ENCODE measurements at places on chromosomes 2 and 18.

- peak; percentile 85 for DNase-seq
These were observed 25.4 kb upstream of the OTOF start for GRCh38 chr2:26503231-26503880.

DNA sequence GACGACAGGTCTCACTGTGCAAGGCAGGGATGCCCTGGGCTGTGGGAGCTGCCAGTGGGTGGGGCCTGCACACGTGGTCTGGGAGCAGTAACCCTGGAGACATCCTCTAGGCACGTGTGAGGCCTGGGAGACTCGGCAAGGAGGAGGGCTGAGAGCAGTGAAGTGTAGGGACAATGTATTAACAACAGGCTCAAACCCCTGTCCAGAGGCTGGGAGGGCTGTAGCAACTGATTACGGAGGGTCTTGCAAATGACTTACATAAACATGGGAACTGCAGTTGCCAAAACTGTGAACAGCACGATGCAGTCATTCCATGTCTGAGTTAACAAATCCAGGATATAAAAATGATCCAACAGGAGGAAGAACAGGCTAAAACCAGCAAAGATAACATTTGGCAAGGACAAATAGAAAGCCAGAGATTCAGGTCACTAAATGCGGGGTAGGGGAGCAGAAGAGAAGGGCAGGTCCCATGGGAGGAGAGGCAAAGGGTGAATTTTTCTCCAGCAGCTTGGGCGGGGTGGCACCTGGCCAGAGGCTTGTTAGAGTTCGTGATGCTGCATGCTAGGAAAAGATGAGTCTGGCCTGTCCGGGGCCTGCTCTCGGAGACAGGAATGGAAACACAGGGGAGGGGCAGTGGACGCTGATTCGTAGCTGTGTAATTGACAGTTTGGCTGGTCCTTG is 44.9 kb downstream of the CYP27C1 start:
- DNase-seq, result no peak

DNA sequence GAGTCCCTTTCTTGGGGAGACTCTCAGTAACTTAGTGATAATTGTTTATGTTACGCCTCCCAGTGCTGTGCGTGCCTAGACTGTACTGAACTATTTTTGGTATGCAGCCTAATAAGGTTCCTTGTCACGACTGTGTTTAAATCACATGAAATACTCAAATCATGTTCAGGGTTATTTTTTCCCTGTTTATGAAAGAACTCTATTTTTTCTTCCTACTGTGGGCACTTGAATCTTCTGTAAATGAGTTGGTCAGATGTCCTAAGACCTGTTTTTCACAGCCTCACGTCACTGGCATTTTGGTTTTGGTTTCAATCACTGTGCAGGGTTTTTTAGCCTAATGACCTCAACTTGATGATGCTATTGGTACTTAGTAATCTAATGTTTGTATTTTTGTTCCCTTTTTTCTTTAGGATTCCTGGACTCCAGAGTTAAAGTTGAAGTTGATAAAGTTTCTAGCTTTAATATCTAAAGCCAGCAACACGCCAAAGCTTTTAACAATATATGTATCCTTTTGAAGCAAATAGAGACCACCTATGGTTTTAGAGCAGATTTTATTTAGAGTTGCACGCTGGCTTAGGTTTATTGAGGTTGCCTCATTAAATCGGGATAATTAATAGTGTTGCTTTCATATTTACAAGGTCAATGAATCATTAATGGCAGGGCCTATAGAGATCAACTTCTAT is 24.0 kb downstream of the ARMC9 start:
- no peak for DNase-seq

DNA sequence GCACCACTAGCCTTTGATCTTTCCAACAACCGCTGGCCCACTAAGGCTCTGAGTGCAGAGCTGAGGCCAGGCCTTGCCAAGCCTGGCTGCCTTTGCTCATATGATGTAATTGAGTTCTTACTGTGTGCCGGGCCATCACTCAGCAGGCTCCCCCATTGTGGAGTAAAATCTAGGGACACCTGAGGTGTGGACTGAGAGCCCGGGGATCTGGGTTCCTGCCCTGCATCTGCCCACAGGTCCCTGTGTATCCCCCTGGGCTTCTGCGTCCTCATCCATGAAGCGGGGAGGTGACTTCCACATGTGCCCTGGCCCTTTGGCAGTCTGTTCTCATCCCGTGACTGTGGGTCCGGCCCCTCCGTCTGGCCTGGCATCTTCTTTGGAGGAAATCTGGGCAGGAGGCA is 33.8 kb downstream of the GREB1 start:
- no peak for DNase-seq

DNA sequence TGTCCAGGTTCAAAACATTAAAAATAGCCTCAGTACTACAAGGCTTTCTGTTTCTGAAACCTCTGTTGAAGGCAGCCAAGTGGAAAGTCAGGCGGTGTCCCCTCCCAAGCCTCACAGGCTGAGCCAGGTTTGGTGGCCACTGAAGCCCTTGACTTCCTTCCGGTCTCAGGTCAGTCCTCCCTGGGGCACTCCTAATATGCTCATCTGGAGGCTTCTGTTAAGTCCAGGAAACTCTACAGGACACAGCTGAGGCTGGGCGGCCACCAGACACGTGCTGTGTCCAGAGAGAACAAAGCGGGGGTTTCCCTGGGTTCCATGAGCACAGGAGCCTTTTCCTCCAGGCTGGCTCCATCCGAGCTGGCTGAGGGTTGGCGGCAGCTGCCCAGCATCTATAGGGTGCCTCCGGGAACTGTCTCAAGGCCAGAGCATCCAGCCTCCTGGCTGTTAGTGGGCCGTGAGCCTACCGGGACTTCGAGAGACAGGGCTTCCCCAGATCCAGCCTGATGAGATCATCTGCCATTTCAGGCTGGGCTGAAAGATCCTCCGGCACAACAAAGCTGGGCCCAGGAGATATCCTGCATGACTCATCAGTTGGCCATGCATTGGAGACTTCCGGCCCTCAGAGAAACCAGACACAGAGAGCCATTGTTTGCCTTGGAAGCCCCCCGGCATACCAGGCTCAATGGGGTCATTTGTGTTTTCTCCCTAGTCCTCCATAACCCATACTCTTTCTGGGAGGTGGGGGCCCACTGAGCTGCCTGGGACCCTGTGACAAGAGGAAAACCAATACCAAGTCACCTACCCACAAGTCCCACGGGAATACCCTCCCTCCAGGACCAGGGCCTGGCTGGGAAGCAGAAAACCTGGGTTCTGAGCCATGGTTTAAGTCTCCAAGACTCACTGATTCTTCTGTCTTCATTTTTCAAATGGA is 71.7 kb downstream of the HS1BP3 start:
- DNase-seq, result no peak

DNA sequence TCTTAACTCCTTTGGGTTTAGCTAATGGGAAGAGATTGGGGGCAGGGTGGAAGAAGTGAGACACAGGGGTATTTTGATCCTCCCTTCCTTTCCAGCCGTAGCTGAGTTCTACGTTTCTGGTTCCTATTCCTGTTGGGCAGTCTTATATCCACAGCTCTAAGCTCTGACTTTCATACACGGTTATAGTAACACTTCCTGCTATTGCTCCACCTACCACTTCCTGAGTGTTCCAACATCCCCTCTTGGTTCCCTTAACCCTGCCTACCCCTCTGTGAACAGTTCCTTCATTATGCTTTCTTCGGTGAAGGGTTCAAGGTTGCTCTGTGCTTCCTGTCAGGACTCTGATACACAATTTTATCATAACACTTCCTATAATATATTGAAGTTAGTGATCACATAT is 205.1 kb downstream of the DNAH7 start:
- DNase-seq, result no peak

DNA sequence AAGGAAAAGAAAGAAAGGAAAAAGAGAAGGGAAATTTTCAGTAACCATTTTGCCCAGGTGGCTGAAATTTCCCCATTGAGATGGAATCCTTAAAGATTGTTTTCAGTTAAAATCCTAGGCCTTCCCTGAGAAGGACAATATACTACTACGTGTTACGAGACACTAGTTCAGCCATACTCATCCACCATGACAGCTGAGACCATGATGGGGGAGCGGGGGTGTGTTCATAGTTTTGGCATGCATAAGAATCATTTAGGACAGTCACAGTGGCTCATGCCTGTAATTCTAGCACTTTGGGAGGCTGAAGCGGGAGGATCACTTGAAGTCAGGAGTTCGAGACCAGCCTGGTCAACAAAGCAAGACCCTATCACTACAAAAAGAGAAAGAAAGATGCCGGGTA is 28.0 kb downstream of the PLA2R1 start:
- DNase-seq, result no peak

- DNase-seq, result no peak
These were observed 1.1 kb upstream of the GBX2 start for GRCh38 chr2:236169151-236169721.

- DNase-seq, result no peak
These were observed 302.2 kb downstream of the CNTNAP5 start for GRCh38 chr2:124327303-124327702.

DNA sequence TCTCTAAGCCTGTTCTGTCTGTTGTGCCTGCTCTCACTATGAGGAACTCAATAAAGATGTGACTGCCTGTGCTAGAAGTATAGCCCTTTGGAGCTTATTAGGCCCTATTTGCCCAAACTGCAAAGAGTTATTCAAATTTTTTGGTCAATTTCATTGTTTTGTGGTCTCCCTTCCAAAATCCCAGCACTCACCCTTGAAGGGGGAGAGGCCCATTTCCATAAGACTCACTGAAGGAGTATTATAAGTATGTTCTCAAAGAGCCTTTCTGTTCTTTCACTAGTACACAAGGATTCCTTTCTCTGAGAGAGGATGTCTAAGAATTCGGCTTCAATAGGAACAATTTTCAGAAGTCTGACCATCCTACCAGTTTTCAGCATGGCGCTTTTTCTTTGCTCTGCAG is 641.9 kb upstream of the REG3G start:
- no peak for DNase-seq

- DNase-seq, result no peak
These were observed 8.7 kb upstream of the SERPINB13 start for GRCh38 chr18:63578357-63578958.

- no peak for DNase-seq
These were observed 20.6 kb downstream of the EFR3B start for GRCh38 chr2:25062511-25062917.

- DNase-seq, result no peak
These were observed 385.4 kb upstream of the CDH7 start for GRCh38 chr18:65365245-65365980.

- no peak for DNase-seq
These were observed 11.7 kb upstream of the ELAC1 start for GRCh38 chr18:50956116-50956515.

DNA sequence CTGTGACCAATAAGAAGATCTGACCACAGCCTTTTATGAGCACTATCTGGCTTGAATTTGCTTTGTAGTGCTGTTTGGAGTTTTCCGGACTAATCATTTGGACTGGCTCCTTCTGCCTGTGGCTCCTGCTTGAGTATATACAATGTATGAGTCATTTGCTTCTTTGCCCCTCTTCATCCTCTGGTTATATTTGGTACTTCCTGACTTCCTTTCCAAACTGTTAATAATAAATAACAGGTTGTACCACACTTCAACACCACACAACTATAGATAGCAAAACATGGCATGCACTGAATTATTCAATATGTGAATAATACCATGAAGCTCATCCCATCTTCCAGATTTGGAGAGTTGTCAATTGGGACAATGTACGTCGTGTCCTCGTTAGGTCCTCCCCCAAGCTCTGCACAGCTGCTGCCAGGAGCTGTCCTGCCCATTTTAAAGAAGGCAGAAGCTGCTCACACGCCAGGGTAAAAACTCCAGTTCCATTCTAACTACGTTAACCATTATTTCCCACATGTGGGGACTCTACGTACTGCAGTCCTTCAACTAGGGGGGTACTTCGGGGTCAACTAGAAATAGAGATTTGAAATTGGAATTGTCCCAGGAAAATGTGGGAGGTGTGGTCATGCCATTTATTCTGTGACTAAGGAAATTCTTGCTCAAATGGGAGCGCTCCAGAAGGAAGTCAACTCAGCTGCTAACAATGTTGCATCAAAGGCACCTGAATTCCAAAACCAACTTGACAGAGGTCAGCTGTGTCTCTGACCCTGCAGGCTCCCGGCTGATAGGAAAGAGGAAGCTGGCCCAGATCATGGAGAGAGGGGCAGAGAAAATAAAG is 38.1 kb downstream of the ST8SIA5 start:
- DNase-seq, result no peak

DNA sequence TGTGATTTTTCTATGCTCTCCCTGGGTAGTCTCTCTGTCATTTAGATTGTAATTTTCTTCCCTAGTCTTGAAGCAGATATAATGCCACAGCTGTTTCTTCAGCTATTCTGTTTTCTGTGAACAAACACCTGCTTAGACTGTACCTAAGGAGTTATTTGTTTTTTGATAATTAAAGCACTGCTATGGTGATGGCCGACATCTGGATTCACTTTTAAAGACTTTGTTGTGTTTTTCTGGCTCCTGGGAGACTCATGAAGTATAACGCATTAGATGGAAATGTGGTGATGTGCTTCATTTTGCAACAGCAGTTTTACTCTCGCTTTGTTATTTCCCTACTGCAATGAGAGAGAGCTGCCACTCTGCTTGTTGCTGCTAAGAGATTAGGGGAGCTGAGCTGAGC is 15.7 kb upstream of the C2orf69 start:
- no peak for DNase-seq

GRCh38 chr2:219172231-219173154 is 2.7 kb upstream of the SLC23A3 start:
- DNase-seq, result no peak

GRCh38 chr18:11293794-11294193 is 144.4 kb upstream of the PIEZO2 start:
- DNase-seq, result no peak

DNA sequence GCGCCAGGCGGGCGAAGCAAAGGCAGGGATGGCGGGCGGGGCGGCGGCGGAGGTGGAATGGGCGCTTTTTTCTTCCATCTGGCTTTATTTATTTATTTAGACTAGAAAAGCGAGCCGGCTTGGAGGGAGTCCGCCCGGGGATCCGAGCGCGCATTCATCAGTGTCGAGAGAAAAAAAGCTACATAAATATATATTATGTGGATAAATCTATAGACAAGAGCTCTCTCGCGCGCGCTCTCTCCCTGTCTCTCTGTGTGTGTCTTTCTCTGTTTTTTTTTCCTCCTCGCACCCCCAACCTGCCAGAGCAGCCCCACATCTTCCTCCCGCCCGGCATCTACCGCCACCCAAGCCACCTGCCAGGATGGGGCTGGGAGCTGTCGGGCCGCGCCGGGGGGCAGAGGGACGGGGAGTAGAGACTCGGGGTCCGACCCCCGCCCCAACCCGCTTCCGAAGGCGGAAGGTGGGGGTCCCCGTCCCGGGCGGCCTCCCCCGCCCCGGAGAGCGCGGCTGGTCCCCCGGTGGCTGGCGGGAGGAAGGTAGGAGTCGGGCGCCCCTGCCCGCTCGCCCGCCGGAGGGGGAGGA is 972 bp upstream of the CELF4 start:
- DNase-seq, result no peak

- DNase-seq, result no peak
These were observed 731 bp downstream of the NRXN1 start for GRCh38 chr2:51031021-51031780.

All from stimulated activated CD4-positive, alpha-beta T cell treated with anti-CD3 and anti-CD28 coated beads, Interleukin-4, amount 100 ng/mL, for 1 hour (primary cell).